ENCODE measurements at places on chromosomes 5 and 9.

GRCh38 chr9:935348-935965 lies 41.0 kb upstream of the DMRT3 start:
- no peak for DNase-seq

DNA sequence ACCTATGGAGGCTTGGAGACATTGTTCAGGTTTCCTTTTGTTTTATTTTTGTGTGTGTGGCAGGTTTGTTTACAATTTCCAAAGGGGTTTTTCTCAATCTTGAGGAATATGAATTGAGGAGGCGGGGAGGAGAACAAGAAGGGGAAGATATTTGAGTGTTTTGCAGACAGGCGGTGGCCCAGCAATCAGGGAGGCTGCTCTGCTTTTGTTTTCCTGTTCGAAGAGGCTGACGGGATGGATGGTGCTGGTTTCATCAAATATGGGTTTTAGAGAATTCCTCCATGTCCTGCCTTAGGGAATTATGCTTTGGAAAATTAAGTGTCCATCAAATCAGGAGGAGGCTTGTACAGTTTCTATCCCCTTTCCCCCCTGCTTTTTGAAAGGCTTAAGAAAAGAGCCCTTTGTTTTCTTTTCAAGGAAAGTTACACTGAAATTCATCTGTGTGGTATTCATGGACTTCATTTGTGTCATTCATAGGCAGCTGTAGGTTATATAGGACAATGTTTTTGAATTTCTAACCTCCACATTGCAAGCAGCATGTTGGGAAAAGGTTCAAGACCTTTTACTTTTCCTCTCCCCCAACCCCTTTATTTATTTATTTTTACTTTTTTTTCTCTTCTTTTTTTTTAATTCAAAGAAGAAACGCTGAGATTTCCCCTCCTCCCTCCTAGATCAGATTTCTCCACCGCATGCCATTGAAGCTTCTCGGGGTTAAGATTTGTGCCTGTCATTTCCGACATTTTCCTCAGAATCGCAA lies 107.4 kb downstream of the ZNF462 start:
- no peak for DNase-seq

DNA sequence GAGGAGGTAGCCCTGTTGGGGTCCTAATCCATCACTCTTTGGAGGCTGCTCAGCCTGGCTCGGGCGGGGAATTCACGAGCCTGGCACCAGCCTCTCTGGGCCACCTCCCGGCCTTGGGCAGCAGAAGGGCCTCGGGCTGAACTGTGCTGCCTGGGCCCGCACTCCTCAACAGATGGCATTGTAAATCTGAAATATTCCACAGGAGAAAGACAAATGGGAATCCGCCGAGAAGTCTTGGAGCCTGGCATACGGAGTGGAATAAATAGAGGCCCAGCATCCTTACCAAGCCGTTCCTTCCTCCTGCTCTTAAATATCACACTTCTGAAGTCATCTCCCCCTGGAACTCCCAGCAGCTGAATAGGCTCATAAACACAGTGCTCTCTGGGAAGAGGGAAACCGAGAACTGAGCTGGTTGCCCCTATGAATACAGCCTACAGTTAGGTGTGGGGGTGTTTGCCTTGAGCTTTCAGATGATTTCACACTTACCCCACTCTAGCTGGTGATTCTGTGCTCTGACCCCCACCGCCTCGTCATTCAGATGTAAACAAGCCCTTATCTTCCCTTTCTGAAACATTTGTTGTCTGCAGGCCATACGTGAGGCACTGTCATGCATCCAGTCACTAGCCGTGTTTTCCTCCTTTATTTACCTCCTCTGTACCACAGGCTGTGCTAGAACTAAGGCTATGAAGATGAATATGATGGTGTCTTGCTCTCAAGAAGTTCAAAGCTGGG lies 455.0 kb upstream of the CLINT1 start:
- peak; percentile 86 for DNase-seq

- DNase-seq = no peak
Observed at GRCh38 chr5:123125962-123126732, 37.1 kb downstream of the PRDM6 start.

- DNase-seq = peak; percentile 46
Observed at GRCh38 chr9:130186051-130186450, 13.8 kb downstream of the NCS1 start.

DNA sequence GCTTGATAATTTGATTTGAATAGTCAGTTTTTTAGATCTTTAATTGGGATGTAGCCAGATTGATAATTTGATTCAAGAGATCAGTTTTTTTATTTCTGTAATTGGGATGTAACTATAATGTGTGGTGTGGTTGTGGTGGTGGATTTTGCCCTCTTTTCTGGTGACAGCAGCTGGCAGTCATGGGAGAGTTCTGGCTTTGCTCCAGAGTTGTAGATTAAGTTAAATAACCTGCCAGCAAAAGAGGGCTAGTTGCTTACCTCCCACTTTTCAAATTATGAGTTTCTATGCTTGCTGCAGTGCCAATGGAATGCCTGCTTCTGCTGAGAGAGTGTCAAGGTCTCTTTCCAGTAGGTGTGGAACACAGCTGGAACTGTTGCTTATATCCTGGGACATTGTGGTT lies 315.1 kb downstream of the CCDC171 start:
- peak; percentile 6 for DNase-seq

DNA sequence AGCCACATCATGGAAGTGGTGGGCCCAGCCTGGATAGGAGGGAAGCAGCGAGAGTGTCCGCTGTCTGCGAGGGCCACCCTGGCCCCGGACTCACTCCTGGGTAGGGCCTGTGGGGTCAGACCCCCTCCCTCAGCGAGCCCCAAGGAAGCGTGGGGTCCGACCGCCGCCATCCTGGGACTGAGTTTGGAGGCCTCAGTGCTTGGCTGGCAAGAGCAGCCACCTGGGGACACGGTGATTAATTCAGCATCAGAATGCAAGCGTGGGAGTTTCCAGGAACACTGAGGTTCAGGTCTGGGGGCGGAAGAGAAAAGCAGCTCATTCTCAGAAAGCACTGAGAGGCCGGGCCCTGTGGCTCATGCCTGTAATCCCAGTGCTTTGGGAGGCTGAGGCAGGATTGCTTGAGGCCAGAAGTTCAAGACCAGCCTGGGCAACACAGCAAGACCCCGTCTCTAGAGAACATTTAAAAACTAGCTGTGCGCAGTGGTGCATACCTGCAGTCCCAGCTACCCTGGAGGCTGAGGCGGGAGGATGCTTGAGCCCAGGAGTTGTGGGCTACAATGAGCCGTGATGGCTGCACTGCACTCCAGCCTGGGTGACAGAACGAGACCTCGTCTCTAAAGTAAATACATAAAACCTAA lies 18.3 kb upstream of the CAMSAP1 start:
- no peak for DNase-seq

DNA sequence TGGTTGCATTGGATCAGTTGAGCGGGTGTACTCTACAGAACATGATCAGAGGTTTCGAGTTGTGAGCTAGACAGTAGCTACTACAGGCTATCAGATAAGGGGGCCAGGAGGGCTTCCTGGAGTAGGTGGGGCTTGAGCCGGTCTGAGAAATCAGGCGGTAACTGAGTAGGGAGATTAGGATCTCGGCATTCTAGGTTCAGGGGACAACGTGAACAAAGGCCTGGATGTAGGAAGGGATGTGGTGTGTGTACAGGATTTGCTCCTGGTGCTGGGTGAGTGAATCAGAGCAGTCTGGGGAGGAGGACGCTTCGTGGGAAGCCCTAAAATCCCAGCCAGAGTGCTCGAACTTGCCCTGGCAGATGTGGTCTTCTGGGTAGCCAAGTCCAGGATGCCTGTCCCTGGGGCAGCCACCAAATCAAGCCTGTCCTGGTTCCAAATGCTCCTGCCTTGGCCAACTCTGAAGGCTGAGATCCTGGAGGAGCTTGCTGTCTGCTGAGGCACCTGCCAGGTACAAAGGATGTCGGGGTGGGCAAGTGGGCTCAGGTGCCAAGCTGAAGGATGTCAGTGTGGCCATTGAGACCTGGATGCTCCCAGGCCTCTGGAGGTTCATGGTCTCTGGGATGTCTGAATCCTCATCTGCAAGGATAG lies 33.4 kb downstream of the STC2 start:
- no peak for DNase-seq

DNA sequence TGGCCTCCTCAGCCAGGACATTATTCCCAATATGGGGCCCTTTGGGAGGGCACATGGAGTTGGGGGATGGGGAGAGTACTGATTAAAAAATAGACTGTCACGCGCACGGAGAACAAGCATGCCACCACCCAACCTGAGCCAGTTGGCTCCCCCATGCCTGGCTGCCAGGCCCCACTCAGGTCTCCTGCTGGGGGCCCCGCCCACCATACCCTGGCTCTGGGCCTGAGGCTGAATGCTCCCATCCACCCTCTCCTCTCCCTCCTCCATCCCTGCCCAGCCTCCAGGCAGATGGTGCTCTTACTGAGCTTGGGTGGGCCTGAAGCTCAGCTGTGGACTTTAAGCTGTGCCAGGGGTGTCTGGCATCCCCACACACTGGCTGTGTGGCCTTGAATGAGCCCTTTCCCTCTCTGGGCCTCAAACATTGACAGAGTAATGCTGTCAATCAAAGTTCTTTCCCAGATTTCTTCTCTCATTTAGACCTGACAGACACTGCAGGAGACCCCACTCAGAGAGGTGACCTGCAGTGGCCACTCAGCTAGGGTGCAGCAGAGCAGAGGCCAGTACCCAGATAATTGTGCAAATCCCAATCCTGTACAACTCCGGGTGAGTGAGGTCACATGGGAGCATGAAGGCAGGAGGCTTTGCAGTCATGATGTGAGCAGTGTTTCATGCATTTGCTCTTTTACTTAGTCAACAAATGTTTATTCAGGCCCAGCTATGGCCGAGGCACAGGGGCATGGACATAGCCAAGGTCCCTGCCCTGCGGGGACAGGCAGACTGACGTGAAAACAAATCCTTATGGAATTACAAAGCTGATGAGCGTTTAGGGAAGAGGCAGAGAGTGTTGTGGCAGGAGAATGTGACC lies 9.8 kb upstream of the SYNPO start:
- no peak for DNase-seq

DNA sequence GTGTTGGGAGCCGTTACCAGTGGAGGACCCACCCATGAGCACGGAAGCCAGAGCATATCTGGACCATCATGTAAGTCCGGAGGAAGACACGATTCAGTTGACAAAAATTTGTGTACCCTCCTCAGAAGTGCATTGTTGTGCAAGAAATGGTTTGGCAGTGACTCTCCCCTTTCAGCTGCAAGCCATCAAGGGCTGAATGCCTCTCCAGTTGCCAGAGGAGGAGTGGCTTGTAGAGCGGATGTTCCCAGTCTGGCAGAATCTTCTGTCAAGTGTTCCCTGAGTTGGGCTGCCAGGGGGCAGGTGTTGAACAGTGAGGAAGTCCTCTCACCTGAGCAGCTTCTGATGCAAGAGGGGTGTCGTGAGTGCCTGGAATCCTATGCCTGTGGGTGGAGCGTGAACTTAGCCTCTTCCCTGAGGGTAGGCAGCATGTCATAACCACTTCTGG lies 27.6 kb upstream of the CDKN2AIPNL start:
- no peak for DNase-seq

- DNase-seq = no peak
Observed at GRCh38 chr5:150154618-150155128, 972 bp downstream of the PDGFRB start.

- DNase-seq = no peak
Observed at GRCh38 chr5:119395080-119395836, 39.4 kb downstream of the TNFAIP8 start.

GRCh38 chr5:36875790-36876298 lies 725 bp upstream of the NIPBL start:
- DNase-seq = peak; percentile 54

GRCh38 chr5:71471193-71471592 lies 15.7 kb downstream of the BDP1 start:
- no peak for DNase-seq

GRCh38 chr5:128470663-128471062 lies 67.4 kb downstream of the FBN2 start:
- DNase-seq = no peak

GRCh38 chr5:107554776-107555424 lies 115.8 kb downstream of the EFNA5 start:
- peak; percentile 71 for DNase-seq

- DNase-seq = no peak
Observed at GRCh38 chr9:76718166-76718565, 46.1 kb upstream of the PCA3 start.

Data from DMS 273 treated with DMSO at 0.1 percent for 48 hours (cell line).